ENCODE measurements at places on chromosomes 6 and 20. TPM values are rescaled to one million over a fixed set of nuclear protein-coding genes. Genes with fewer than 3 reads are reported as not detected.
A peak's percentile ranks its signal among the peaks of the same experiment; 100 is the strongest.

GRCh38 chr20:50363479-50363878 is 146.7 kb upstream of the PTPN1 start:
- no peak for DNase-seq

GRCh38 chr6:161639772-161640171 is 365.9 kb upstream of the AGPAT4 start:
- no peak for DNase-seq

- no peak for DNase-seq
Observed at GRCh38 chr6:15266423-15266996, 20.6 kb downstream of the JARID2 start.

Gene FABP7
- polyA plus RNA-seq: 0.39 TPM

Gene RGS17
- 0.74 TPM for polyA plus RNA-seq

DNA sequence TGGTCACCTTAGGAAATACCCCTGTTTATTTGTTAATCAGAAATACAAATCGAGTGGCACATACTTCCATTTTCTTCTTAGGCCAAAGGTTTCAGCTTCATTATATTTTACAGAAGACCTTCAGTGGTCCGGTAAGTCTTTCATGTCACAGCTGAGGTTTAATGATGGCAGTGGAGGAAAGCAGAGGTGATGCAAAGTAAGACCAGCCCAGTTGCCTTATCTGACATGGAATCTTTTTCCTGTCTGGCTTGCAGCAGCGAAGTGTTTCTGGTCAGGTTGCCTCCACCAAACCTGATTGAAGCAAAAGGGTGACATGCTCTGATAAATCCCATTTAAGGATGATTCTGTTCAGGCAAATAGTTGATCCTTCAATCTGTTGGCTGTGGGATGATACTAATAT is 100.0 kb downstream of the PRDM1 start:
- no peak for DNase-seq

Gene ZC2HC1B
- polyA plus RNA-seq: not detected

Gene FGD2
- polyA plus RNA-seq: 5.7 TPM

Gene TRAPPC3L
- polyA plus RNA-seq: not detected

DNA sequence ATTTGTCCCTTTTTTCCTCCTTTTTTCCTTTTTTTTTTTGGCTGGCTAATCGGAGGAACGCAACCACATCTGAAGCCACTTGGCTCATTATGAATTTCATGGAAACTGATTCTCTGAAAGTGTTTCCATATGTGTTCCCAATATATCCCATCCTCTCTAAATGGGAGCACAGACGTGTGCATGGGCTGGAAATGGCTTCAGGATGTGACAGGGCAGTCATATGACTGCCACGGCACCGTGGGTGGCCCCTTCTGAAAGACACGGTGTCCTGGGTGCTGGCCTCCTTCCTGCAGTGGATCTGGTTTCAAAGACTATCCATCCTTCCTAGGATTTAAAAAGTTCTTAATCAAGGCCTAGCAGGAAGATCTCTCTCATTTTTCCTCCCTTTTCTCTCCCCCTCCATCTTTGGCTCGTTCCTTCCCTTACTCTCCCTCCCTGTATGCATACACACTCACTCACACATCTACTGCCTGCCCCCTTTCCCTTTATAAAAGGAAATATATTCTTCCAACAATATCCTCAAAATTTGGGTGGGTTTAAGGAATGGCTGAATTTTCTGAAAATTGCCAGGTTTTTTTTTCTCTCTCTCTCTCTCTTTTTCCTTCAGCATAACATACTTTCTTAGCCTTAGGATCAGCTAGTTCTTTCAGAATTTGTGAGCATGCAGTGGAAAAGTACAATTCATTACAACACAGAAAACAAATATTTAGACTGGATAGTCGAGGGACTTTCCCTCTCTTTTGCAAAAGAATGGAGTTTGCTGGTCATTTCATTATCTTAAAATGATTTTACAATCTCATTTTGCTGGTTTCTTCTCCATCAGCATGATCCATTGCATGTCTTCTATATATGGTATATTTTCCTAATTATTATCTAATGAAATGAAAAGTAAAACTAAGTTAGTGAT is 161.2 kb upstream of the SUPT3H start:
- peak; percentile 79 for DNase-seq

DNA sequence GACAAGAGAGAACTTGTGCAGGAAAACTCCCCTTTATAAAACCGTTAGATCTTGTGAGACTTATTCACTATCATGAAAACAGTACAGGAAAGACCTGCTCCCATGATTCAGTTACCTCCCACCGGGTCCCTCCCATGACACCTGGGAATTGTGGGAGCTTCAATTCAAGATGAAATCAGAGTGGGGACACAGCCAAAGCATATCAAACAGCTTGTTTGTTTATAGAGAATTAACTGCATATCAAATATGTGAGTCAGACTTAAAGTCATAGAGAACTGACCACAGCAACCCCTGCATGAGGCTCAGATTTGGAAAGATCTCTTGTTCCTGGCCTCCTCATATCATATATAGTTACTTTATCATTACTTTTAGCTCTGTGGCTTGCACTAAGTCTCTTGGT is 29.1 kb upstream of the HDAC2 start:
- DNase-seq: no peak

DNA sequence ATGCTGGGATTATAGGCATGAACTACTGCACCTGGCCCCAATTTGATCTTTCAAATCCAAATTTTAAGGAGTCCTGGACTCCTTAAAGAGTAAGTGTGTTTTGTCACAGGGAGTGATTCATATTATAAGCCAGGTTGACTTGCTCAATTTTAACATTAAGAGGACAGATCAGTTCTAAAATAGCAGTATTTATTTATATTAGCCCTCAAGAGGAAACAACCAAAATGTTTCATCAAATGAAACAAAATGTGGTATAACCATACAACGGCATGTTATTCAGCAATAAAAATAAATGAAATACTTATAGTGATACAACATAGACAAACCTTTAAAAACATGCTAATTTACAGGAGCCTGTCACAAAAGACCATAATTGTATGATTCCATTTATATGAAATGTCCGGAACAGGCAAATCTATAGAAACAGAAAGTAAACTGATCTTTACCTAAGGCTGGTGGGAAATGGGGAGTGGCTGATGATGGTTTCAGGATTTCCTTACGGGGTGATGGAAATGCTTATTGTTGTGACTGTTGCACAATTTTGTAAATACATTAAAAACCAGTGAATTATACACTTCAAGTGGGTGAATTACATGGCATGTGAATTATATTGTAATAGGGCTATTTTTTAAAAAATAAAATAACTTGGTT is 637.4 kb downstream of the MMUT start:
- DNase-seq: no peak

- peak; percentile 79 for DNase-seq
Observed at GRCh38 chr6:98845211-98846020, 11.0 kb downstream of the POU3F2 start.

Gene OLIG3
- not detected for polyA plus RNA-seq

- DNase-seq: no peak
Observed at GRCh38 chr6:130307752-130308361, 58.0 kb upstream of the TMEM200A start.

GRCh38 chr20:13644010-13644409 is 5.3 kb upstream of the TASP1 start:
- no peak for DNase-seq

DNA sequence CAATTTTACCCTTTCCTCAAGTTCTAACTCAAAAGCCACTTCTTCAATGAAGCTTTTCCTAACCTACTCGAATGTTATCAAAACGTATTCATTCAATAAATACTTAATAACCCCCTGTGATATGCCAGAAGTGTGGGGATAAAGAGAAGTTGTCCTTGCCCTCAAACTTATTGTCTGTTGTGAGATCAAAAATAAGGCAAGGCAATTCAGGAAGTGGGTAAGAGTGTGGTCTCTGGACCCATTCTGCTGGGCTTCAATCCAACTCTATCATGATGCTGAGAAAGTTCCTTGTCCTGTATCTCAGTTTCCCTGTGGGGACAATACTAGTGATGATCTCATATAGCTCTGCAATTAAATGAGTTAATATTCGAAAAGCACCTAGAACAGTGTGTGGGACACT is 92.8 kb downstream of the PRDM1 start:
- DNase-seq: no peak

Gene NOX3
- polyA plus RNA-seq: not detected

Gene ADGRF1
- polyA plus RNA-seq: 0.08 TPM

GRCh38 chr6:169145496-169145895 is 108.2 kb downstream of the THBS2 start:
- no peak for DNase-seq

DNA sequence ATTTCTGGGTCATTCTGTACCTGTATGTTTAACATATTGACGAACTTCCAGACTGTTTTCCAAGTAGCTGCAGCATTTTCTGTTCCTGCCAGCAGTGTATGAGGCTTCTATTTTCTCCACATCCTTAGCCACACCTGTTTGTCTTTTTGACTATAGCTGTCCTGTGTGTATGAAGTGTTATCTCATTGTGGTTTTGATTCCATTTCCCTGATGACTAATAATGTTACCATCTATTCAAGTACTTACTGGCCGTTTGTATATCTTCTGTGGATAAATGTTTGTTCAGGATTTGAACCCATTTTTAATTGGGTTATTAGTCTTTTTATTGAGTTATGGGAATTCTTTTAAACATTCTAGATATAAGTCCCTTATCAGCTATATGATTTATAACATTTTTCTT is 95.2 kb downstream of the JAG1 start:
- no peak for DNase-seq

DNA sequence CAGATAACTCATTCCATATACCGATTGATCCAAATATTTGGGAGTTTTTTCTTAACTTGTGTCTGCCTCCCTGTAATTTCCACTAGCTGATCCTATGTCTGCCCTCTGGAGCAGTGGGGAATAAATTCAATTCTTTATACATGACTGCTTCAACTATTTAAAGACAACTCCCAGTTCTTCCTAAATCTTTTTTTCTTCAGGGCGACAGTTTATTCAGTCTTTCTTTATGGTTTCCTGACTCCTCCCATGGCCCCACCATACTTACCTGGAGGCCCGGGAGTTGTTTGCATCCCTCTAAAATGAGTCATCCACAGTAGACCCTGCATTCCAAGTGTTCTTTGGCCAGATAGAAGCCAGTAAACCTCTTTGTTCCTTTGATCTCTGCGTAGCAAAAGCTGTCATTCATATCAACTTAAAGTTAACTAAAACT is 73.6 kb downstream of the LCA5 start:
- DNase-seq: no peak

Gene THBD
- 9.9 TPM for polyA plus RNA-seq

DNA sequence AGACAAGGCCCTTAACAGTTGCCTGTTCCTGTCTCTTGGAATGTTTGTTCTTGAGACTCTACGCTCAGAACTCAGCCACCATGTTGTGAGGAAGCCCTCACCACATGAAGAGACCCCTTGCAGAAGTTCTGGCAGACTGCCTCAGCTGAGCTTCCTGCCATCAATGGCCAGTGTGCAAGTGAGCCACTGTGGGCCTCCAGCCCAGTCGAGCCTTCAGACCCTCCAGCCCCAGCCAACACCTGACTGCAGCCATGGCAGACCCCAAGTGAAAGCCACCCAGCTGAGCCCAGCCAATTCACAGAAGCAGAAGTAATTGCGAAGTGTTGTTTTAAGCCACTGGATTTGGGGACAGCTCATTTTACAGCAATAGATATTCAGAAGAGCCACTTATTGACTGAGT is 78.3 kb downstream of the SNX5 start:
- DNase-seq: no peak

GRCh38 chr6:149334682-149335160 is 17.2 kb downstream of the TAB2 start:
- no peak for DNase-seq

Gene ANKRD66
- polyA plus RNA-seq: 0.61 TPM

- no peak for DNase-seq
Observed at GRCh38 chr6:165732696-165733488, 69.9 kb upstream of the PDE10A start.

DNA sequence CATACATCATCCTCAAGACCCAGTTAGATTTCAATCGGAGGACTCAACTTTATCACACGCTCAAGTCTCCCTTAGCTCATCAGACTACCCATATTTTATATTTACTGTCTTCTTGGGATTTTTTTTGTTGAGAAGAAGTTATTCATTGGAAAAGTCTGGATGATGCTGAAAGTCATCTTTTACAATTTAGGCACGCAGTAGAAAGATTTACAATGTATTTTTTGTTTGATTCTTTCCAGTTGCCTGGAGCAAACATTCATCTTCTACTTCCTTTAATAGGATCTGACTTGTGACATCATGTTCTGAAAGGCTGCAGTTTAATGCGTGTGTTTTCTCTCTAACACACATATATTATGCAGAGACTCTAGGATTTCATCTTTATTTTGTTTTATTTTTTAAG is 235.7 kb downstream of the DOK5 start:
- no peak for DNase-seq

Gene PRDM13
- not detected for polyA plus RNA-seq

DNA sequence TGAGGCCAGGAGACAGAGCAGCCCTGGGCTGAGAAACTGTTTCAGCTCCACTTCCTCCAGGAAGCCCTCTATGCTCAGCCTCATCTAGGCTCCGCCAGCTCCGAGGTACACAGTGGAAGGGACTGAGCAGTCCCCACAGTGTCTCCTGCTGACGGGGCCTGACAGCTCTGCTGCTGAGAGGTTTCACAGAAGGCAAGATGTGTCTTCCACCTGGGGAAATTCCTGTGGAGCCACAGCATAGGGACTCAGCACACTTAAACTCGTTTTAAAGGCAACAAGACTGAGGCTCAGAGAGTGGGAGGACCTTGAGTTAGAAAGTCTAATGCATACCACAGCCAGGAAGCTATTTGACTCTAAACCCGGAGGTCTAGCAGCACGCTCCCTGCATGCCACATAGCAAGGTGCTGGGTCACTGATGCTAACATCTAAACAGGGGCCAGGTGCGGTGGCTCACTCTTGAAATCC is 6.8 kb downstream of the ADA start:
- DNase-seq: no peak

DNA sequence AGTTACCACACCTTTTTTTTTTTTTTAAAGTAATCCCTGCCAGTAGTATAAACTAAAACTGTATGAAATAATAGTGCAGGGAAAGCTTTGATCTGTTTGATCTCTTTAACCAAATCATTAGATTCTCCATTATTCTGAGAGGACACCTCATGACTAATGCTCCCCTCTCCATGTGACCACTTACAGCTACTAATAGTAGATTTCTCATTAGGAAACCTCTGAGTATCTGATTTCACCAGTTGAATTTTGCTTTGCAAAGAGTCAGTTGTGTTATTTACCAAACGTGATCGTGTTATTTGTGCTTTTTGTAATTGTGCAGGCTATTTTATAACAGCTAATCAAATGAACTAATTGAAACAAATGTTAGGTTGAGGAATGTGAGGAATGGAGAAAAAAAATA is 12.5 kb downstream of the CASP8AP2 start:
- DNase-seq: no peak

DNA sequence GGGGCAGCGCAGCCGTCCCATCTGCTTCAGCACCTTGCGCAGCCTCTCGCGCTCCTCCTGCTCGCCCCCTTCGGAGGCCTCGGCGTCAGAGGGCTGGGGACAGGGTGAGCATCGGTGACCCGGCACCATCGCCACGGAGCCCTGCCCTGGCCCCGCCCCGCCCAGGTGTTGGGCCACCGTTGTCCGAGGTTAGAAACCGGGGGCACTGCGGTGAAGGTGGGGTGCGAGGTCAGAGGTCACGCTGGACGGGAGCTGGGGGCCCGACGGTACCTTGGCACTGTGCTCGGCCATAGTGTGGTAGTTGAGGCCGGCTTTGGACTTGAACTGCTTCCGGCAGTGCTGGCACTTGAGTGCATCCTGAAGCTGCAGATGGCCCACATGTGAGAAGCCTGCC is 6.4 kb downstream of the ZNF512B start:
- no peak for DNase-seq

Measured in hindlimb muscle (tissue), 1 donor.